ENCODE measurements at places on chromosomes 11 and 22. TPM values are rescaled to one million over a fixed set of nuclear protein-coding genes. Genes with fewer than 3 reads are reported as not detected.

GRCh38 chr11:12019866-12020416, 11.5 kb upstream of the DKK3 start:
- no peak for DNase-seq

GRCh38 chr11:131822506-131822905, 452.1 kb downstream of the NTM start:
- DNase-seq = no peak

DNA sequence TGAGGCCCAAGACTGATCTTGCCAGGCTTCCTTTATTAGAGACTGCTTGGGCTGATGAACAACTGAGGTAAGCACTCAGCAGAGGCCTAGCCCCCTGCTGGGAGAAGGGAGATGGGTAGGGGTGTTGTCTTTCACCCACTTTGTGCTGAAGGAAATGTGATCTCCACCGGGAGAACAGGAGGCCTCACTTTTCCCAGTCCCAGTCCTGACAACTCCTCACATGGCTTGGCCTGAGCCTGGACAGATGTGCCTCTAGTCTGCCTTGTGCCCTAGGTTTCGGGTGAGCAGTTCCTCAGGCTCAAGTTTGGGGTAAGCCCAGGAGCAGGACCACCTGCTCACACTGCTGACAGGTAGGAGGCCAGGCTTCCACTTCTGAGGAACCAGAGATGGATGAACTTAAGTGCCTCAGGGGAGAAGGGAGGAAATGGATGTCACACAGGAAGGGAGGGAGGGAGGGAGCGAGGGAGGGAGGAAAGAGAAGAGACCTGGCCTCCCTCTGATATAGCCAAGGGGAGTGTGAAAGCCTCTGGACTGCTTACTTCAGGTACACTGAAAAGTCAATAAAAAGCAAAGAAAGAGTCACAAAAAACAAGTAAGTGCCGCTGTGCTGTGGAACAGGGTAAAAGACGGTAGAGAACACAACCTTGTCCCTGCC, 8.1 kb downstream of the CLPB start:
- no peak for DNase-seq

DNA sequence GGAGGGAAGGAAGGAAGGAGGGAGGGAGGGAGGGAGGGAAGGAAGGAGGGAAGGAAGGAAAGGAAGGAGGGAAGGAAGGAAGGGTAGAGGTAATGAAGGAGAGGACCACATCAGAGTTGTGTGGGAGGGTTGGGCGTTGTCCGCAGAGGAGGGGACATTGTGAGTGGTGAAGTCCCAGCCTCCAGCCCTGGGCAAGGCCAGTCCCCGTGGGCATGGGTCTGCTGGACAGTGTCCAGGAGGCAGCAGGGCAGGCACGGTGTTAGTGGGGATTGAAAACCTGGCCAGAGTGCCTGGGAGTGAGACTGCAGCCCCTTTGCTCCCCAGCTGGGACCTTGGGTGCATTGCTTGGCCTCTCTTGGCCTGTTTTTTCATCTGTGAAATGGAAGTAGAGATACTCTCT, 1462.3 kb downstream of the BRD1 start:
- no peak for DNase-seq

DNA sequence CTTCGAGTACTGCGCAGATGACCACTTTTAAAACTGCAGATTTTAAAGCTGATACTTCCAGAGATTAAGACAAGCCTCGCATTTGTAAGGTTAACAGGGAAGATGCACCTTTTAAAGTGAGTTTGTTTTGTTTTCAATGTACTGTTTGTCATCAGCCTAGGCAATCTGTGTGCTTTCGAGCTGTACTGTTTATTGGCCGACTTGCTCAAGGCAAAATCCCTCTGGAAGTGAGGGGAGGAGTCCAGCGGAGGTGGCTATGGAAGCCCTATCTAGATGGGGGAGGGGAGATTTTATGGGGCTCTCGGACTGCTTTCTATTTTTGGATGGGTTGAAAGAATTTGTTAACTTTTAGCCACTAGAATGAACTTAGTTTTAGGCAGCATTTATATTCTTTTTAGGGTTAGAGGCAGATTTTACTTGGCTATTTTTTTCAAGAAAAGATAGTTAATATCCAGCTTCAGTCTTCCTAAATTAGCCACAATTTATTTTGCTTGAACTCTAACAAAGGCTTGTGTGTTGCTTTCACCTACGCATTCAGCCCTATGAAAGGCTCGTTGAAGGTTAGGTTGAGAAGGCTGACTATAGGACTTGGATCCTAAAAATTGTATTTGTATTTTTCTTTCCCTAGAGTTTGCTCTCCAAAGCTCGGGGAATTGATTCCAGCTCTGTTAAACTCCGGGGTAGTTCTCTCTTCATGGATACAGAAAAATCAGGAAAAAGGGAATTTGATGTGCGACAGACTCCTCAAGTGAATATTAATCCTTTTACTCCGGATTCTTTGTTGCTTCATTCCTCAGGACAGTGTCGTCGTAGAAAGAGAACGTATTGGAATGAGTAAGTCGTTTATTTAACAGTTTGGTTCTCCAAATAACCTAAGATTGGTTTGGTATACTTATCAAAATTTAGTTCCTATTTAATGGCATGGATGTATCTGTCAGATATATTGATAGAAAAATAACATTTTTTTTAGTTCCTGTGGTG, 2.1 kb downstream of the WEE1 start:
- no peak for DNase-seq

- no peak for DNase-seq
Measured at GRCh38 chr11:44884056-44884455, 66.6 kb downstream of the TP53I11 start.

DNA sequence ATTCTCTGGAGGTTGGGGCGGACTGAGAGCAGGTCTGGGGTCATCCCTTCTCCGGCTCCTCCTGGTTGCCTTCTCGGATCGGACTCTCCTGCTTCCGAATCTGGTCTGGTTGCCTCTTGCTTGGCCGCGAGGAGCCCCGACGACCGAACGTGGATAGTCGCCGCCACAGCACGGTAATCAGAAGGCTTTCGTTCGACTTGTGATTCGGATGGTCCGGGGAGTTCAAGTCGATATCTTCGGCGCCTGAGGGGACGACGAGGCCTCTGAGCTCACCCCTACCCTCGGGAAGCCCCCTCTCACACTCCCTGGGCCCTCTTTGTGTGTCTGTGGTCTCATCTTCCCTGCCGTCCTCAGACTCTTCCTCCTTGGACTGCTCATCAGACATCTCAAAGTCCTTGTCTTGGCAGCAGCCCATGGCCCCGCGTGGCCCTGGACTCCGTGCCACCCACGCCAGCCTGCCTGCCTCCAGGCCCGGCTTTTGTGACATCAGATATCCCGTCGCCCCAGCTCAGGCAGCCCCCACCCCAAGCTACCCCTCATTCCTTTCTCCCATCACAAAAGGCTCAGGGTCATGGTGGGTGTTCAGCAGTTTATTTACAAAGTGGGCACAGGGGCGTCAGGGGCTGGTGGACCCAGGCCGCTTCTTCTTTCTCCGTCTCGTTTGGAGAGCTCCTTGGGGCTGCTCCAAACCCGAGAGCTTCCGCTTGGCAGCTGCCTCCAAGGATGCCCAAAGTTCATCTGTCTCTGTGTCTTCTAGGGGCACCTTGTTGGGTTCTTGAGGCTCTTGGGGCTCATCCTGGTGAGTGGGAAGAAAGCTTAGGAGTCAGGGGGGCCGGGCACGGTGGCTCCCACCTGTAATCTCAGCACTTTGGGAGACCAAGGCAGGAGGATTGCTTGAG, at the start of gene TEX54:
Gene TEX54, minus strand, starts transcription at position 506 of the 899 bp plus-strand sequence.
- DNase-seq = no peak

The RAB39A gene
- not detected for total RNA-seq

DNA sequence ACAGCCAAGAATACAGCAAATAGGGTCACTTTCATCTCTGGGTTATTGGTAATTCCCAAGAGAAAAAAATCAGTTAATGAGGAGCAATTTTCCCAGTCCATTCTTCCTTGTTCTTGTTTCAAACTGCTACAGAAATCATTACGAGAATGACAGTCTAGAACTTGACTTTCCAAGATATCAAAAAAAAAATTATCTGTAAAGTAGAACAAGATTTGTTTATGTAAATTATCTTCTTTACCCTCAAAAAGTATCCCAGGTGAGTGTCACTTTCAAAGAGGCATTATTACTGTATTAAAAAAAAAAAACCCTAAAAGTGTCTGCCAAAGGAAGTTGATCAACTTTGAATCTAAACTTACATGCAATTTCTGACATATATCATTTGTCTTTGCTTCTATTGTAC, at the start of gene OR5W2:
Gene OR5W2, minus strand, starts transcription at position 101 of the 400 bp plus-strand sequence. Its CDS starts 0 bp downstream, at position 101.
- no peak for DNase-seq

Data from activated CD8-positive, alpha-beta T cell treated with anti-CD3 and anti-CD28 coated beads, Interleukin-2, amount 10 ng/mL, durations not matched to agents 7 days and 5 days (primary cell).